Large intestine (tissue), 12 donors: ENCODE measurements at places on chromosomes 3 and 15. TPM values are rescaled to one million over a fixed set of nuclear protein-coding genes. Genes with fewer than 3 reads are reported as not detected.
A peak's percentile ranks its signal among the peaks of the same experiment; 100 is the strongest.

The TNFSF10 gene
- 124 TPM for polyA plus RNA-seq

The NANOGP8 gene
- 0.30 TPM for polyA plus RNA-seq

The MCF2L2 gene
- 2.4 TPM for polyA plus RNA-seq

The MAP2K5 gene
- polyA plus RNA-seq: 13.7 TPM

DNA sequence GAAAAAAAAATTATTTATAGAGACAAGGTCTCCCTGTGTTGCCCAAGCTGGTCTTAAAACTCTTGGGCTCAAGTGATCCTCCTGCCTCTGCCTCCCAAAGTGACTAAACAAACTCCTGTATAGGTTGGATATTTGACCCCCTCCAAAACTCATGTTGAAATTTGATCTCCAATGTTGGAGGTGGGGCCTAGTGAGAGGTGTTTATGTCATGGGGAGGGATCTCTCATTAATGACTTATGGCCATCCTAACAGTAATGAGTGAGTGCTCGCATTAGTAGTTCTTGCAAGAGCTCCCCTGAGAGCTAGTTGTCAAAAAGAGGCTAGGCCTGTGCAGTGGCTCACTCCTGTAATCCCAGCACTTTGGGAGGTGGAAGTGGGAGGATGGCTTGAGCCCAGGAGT, 141.2 kb downstream of the STT3B start:
- peaks cover 5% of the 10 kb centered on the region for H3K4me1 ChIP-seq
- no peaks in the 10 kb centered on the region for H3K36me3 ChIP-seq
- H3K4me3 ChIP-seq: no peak overlapping the region
- H3K27me3 ChIP-seq: no peaks in the 10 kb centered on the region
- no peak overlapping the region for H3K27ac ChIP-seq
- DNase-seq: no peak

DNA sequence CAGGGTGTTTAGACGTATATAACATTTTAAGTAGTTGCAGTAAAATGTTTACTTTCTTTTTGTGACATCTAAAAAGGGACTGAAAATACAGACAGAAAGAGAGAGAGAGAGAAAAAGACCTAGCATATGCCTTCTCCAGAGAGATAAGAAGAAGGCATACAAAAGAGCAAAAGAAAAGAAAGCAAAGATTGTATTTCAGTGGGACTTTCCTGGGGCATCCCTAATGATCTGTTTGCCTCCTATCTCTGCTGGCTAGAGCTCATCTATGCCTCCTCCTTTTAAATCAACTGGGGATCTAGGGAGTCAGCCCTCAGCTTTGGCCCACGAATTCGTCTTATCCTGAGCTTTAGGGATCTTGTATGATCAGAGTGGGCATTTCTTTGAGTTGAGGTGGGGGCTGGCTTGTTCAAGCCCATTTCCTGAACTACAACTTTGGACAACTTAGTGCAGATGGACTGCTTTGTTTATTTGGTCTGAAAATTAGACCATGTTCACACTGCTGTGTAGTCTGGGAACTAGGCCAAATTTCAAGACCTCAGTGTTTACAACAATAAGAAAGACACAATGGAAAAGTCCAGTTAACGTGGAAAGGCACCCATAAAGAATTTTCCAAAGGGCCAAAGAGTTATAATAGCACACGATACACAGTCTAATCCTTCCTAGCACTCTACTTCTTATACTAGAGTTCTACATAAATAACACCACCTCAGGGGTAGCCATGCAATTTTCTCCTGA, 61.0 kb downstream of the ATP8B4 start:
- H3K27ac ChIP-seq: no peak overlapping the region
- H3K27me3 ChIP-seq: no peaks in the 10 kb centered on the region
- peak; percentile 33 for DNase-seq
- no peak overlapping the region for H3K4me3 ChIP-seq
- H3K36me3 ChIP-seq: no peaks in the 10 kb centered on the region
